ENCODE measurements at places on chromosomes 2 and 18.

GRCh38 chr2:64396551-64396950 lies 57.4 kb upstream of the LGALSL start:
- DNase-seq: no peak

DNA sequence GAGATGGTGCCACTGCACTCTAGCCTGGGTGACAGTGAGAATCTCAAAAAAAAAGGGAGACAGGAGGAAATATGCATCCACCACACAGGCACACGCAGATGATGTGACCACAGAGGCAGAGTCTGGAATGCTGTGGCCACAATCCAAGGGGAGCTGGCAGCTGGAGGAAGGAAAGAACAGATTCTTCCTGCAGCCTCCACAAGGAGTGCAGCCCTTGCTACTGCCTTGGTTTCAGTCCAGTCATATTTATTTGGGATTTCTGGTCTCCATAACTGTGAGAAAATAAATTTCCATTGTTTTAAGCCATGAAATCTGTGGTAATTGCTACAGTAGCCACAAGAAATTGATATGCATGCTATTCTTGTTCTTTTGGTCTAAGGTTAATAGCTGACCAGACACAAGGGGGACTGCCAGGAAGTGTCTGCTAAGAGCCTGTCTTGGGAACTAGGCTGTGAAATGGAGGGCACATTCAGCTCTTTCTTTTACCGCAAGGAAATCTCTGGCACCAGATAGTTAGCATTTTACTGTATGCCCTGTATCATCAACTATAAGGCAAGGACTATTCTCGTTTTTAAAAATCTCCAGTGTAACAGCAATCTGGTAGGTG lies 133.1 kb upstream of the SEC11C start:
- DNase-seq: no peak

- no peak for DNase-seq
Observed at GRCh38 chr2:48250474-48250844, 279.5 kb upstream of the STON1 start.

DNA sequence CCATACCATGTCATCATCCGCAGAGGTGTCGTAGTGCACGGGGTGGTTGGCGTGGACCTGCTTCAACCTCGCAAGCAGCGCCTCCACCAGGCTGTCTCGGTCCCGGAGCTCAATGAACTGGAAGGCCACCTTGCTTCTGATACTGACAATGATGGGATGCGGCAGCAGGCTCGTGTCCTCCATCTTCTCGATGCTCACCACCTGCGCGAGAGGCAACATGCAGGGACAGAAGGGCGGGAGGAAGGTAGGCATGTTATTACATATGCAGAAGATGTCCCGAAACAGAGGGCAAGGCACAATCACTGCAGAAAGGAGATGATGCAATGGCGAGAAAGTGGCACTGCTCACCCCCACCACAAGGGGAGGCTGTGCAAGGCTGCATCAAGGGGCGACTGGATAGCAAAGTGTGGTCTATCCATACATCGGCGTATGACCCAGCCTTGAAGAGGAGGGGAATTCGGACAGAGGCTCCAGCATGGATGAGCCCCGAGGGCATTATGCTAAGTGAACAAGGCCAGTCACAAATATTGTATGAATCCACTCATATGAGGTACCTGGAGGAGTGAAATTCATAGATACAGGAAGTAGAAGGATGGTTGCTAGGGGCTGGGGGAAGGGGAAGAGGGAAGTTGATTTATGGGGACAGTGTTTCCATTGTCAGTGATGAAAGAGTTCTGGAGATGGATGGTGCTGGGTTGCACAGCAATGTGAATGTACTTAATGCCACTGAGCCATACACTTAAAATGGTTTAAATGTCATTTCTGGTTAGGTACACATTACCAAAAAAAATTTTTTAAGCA lies 36.6 kb downstream of the RPL31 start:
- DNase-seq: no peak

- DNase-seq: no peak
Observed at GRCh38 chr2:32678825-32679224, 51.0 kb downstream of the TTC27 start.

GRCh38 chr2:78418021-78418420 lies 607.5 kb upstream of the REG3G start:
- no peak for DNase-seq

- no peak for DNase-seq
Observed at GRCh38 chr2:111704246-111704645, 179.7 kb downstream of the ANAPC1 start.

GRCh38 chr18:65592435-65592834 lies 158.4 kb upstream of the CDH7 start:
- DNase-seq: no peak

DNA sequence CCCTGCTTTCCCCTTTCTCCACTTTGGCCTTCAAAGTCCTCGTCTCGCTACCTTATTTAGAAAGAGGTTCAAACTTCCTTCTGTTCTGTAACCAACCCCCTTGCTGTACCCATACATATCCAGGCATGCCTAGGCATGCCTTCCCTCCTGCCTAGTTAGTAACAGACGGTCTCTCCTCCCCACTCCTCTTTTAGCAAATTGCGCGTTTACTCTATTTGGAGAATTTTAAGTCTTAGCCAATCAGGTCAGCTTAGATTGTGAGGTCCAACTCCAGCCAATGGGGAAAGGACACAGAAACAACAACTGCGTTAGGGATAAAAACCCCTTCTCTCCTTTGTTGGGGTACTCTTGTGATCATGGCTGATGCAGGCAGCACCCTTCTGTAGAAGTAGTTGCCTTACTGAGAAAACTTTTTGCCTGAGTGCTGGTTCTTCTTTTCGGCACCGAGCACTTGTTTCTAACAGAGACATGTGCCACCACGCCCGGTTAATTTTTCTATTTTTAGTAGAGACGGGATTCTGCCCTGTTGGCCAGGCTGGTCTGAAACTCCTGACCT lies 85.9 kb upstream of the FOXI3 start:
- DNase-seq: no peak

GRCh38 chr18:13280070-13280795 lies 61.7 kb downstream of the LDLRAD4 start:
- no peak for DNase-seq

DNA sequence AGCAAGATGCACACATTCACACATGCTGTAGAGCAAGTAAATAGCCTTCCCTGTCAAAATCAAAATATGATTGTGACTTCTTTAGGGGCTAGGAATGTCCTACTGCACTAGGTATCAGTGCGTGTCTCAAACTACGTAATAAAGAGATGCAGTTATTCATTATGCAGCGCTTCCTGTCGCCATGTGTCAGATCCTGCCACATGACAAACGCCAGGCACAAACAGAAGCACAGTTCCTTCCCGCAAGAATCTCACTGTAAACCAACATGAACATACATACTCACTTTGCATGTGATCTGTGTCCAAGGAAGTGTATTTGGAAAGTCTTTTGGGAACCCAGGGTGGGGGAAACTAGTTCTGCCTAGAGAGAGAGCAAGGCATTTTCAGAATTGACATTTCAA lies 599.9 kb downstream of the RNF144A start:
- peak; percentile 38 for DNase-seq

DNA sequence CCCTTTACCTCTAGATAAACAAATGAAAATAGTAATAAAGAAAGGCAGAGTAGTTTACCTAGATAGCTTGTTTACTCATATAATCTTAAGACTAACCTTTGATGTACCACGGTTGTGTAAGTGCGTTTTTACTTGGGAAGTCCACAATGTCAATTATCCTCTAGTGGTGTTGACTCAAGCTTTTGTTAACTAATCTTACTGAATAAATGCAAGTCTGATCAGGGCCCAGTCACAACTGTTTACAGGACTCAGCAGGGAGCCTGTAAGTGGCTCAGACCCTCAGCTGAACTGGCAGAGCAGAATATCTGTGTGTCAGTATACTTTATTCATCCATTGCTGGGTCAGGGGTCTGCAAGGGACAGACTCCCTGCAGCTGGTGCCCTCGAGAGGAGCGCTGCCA lies 98.1 kb upstream of the ACAA2 start:
- DNase-seq: no peak

DNA sequence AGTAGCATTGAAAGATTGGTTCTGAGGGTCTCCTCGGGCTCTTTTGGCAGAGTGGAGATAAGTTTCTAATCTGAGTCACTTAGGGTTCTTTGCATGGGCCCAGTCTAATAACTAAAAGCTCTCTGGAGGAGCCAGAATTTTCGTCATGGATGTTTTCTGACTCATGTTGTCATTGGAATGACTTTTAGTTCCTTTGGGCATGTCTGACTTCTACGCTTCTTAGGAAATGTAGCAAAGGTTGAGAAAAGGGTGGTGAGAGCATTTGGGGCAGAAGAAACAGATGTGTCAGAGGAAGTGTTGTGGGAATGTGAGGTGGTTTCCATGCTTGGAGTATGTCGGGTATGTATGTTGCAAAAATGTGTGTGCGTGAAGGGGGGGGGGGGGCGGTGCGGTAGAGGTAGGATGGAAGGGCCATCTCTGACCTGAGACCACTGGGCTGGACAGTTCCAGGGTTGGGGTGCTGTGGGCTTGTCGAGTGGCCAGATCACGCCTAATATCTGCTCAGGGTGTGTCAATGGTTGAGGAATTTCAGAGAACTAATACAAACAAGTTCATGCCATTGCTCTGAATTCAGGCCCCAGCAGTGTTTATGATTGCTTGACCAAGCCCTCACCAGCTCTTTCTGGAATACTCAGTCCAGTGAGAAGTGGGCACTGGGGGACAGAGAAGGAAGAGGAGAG lies 26.9 kb downstream of the KLHL29 start:
- no peak for DNase-seq

- no peak for DNase-seq
Observed at GRCh38 chr2:40454321-40454720, 2.4 kb upstream of the SLC8A1 start.

- DNase-seq: no peak
Observed at GRCh38 chr2:20573620-20574422, 77.1 kb downstream of the HS1BP3 start.

DNA sequence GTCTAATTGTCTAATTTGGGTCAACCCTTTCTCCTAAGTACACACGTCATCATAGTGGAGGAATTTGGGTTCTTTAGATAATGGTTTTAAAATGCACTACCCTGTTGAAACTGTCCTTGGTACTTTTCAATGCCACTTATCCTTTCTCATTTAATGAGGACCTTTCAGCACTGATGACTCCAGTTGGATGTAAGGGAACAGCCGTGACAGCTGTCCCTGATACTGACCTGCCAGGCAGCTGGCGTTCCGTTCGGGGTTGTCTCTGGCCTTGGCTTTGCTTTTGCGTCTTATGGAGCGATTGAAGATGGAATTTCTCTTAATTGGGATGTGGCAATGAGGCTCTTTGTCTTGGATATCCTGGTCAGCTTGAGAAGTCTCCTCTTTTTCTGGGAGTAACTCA lies 38.7 kb downstream of the NGEF start:
- no peak for DNase-seq

DNA sequence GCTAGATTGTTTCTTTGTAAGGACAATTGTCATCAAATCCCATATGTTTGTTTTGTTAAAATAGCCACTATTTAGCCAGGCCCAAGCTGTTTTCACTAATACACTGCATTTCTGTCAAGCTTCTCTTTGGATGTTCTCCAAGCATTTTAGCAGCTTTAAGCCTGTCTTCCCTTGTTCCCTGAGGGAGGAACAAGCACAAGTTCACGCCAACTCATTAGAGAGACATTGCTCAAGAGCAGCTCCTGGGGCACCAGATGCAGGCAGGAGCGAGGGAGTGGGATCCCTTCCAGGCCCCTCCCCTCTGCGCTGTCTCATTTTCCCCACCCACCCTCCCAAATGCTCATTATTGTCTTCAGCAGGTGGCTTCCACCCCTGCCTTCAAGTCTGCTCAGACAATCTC lies 32.6 kb upstream of the PPP3R1 start:
- no peak for DNase-seq

All from CD4-positive, alpha-beta T cell treated with Interferon alpha-2 for 1 hour (primary cell).